Epithelial cell of esophagus (primary cell): ENCODE measurements at places on chromosomes 7 and 10.
A peak's percentile ranks its signal among the peaks of the same experiment; 100 is the strongest.

GRCh38 chr7:140989068-140989467 is 25.7 kb downstream of the MRPS33 start:
- no peak for DNase-seq

- no peak for DNase-seq
Measured at GRCh38 chr10:75483188-75483587, 51.8 kb downstream of the LRMDA start.

- no peak for DNase-seq
Measured at GRCh38 chr10:30133198-30133597, 73.8 kb upstream of the JCAD start.

DNA sequence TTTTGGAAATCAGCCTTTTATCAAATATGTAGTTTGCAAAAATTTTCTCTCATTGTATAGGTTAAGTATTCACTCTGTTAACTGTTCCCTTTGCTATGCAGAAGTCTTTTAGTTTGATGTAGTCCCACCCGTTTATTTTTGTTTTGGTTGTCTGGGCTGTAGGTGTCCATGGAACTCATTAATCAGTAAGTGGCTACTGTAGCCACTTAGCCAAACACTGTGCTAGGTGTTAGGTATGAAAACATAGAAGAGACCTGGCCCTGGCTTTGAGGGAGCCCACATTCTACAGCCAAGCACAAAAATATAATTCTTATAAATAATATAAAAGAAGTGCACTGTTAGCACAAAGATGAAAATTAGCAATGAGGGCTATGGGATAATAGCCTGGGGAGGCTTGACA is 133.5 kb downstream of the ETV1 start:
- no peak for DNase-seq

DNA sequence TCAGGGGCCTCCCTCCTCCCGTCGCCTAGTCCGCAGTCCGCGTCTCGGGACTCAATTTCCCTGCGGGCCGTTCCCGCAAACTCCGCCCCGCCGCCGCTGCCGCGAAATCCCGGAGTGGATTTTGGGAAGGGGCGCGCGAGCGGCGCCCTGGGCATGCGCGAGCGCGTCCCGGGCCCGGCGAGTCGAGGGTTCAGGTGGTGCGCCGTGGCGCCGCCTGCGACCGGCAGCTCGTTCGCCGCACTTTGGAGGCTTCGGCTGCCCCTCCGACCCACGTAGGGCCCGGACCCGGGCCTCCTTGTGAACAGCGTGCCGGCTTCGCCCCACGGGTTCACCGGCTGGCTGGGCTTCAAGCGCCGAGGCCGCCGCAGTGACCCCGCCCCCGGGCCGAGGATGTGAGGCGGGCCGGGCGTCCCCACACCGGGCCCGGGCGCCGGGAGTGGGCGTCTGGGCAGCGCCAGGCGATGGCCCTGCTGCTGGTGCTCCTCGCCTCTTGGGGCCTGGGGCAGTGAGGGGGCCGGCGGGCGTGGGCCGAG is at the start of gene PLEKHA8:
Gene PLEKHA8, plus strand, starts transcription at position 197 of the 533 bp plus-strand sequence. CDS start 351 bp downstream, outside the sequence.
- peak; percentile 91 for DNase-seq

- DNase-seq, result no peak
Measured at GRCh38 chr10:49385939-49386922, 9.7 kb downstream of the DRGX start.

GRCh38 chr7:57256637-57257375 is 124.6 kb upstream of the ZNF479 start:
- DNase-seq, result no peak

DNA sequence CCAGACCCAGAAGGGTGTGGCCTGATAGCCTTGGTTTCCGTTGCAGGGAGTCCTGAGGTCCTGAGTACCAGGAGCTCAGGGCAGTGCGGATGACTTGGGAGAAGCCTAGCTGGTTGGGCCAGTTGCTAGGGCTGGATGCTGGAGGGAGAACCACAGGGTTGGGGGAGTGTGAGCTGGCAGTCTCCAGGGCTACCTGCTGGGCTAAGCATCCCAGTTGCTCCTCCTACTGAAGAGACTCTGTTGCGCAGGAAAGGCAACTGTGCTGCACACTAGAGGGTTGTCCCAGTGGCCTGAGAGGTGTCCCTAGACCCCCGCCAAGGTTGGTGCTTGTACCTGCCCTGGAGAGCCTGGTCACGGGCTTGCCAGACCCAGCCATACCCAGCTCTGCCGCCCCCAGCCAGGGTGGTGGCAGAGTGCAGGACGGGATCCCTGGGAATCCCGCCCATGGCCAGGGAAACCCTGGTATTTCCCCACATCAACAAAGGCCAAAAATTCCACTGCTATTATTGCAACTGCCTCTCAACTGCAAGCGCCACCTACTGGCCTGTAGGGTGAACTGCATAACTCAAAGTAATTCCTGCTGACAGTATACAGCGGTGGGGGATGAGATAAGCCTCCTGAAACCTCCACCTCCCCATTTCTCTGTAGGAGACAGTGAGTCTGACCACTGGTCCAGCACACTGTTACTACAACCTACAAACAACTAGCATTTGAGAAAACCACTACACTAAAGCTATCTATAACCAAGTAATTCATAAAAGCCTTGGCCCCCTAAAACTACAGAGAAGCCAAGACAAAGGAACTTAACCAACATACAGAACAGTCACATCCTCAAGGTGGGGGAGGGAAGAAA is 67.6 kb upstream of the DDC start:
- peak; percentile 63 for DNase-seq

DNA sequence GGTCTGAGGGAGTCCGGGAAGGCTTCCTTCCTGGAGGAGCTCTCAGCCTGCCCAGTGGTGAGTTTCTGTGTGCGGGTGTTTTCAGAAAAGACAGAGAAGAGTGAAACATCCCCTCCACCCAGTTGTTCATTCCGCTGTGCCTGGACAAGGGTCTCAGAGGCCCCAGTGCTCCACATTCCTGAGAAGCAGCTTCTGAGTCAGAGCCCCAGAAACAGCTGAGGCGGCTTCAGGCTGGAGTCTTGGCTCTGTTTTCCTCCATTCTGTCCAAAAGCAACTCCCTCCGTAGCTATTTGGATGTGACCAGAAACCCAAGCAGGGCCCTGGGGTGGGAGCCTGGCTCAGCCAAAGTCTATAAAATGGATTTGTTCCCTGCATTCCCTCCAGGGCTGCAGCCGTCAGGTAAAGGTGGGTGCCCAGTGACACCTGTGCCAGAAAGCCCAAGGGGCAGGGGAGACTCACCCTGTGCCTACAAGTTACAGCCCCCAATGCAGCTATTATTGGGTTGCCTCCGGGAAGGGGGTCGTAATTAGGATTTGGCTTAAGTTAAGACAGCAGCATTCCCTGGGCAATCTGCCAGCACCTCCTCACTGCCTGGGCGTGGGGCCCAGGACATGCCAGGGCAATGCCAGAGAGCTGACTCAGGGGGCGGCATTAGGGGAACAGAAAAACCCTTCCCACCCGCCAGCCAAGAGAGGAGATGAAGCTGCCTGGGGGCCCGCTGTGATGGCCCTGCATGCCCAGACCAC is 13.1 kb upstream of the CAMK2G start:
- DNase-seq, result peak; percentile 98

GRCh38 chr10:70490142-70490541 is 11.6 kb downstream of the PALD1 start:
- no peak for DNase-seq

DNA sequence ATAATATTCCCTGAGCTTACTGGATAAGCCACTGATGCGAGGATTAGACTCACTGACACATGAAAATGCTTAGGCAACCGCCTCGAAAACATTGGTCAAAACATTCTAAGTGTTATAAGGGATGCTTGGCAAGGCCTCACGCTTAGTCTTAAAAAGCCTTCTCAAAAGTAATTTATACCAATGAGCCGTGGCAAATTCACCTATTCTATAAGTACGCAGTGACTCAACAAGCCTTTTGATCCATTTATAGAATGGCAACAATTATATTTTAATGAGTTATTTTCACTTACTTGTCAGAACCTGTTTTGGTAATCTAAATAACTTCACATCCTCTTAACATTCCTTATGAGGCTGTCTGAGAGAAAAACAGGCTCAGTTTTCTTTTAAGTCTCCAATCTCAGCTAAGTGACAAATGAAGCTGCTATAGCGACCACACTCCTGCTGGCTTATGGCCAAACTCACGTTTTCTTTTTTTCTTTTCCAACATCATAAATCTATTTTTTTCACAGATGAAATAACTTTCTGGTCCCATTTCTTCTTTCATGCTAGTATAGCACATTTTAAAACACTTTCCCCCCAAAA is 121.2 kb upstream of the AFAP1L2 start:
- peak; percentile 80 for DNase-seq

GRCh38 chr10:97149079-97149531 is 36.7 kb downstream of the SLIT1 start:
- DNase-seq, result no peak

DNA sequence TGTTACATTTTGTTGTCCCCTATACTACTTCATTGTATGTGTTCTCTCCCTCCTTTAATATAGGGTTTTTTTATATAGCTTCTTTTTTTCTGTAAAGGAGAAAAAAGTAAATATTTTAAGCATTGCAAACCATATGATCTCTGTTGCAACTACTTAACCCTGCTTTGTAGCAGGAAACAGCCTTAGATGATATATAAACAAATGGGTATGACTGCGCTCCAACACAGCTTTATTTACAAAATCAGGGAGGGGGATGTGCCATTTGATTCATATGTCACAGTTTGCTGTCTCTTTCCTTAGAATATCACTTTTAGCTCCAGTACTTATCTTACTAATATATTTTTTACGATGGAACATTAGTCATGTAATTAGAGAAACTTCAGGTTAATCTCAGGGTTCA is 155.2 kb upstream of the GNAI1 start:
- DNase-seq, result no peak

GRCh38 chr7:154987571-154987970 is 15.4 kb downstream of the PAXIP1 start:
- no peak for DNase-seq

- no peak for DNase-seq
Measured at GRCh38 chr7:148847815-148848734, 36.0 kb downstream of the EZH2 start.

DNA sequence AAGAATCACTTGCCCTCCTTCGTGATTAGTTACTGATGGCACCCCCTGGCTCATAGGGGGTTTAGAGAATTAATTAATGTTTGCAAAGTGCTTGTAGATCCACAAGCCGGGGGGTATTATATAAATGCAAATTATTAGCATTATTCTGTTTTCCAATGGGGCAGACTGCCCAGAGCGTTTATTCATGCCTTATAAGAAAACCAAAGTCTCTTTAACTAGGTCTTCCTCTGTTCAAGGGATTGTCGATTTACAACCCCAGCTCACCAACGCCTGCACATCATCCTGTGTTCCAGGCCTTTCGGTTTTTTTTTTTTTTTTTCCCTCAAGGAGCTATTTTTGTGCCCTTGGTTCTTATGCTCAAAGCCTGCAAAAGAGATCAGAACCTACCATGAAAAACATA is 630.7 kb downstream of the PARD3 start:
- no peak for DNase-seq

GRCh38 chr10:104138131-104138530 is 16.2 kb downstream of the SFR1 start:
- DNase-seq, result no peak

GRCh38 chr7:23208316-23208715 is 26.5 kb downstream of the NUP42 start:
- no peak for DNase-seq

DNA sequence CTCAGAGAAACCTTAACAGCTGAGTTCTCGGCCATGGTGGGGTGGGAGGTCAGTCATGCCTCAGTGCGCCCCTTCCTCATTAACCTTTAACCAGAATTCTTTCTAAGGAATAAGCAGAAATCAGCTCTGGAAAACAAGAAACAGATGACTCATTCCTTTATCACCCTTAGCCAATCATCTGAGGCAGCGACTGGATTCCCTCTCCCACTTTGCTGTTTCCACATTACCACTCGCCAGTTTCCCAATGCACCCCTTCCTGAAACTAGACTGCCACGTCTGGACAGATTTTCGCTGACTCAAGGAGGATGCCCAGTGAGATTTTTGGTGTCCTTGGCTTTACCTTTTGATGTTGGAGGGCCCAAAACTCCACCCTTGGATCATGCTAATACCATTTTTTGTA is 223.8 kb downstream of the PLXDC2 start:
- peak; percentile 35 for DNase-seq

- DNase-seq, result no peak
Measured at GRCh38 chr10:113345826-113346624, 206.8 kb upstream of the HABP2 start.

DNA sequence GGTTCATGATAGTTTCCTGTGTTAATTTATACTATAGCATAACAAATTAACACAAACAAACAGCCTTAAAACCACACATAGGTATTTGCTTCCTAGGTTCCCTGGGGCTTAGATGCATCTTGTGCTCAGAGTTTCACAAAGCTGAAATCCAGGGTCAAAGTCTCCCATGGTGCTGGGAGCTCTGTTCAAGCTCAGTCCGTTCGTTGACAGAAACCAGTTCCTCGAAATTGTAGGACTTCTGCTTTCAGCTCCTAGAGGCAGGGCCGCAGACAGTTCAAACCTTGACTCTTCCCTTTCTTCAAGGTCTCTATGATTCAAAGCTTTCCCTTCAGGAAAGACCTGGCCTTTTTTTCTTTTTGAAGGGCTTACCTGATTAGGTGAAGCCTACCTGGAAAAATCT is 90.5 kb downstream of the VSTM2A start:
- DNase-seq, result no peak

- no peak for DNase-seq
Measured at GRCh38 chr10:72200883-72201282, 14.9 kb upstream of the ANAPC16 start.

DNA sequence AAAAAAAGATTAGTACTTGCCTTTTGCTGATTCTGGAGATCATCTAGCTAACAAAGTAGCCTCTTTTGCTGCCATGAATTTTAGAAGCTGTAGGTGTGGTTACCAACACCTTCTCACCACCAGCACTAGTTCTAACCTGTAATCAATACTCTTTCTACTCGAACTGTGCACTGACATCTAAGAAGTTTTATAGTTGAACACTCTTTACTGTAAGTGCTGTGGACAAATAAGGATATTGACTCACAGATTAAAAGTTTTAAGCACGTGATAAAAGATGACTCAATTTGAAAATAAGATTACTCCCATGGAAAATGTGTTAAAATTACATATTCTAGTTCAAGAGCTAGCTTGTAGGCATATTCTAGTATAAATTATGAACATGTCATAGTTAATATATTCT is 89.9 kb downstream of the REEP3 start:
- peak; percentile 38 for DNase-seq

- peak; percentile 27 for DNase-seq
Measured at GRCh38 chr7:73626814-73627213, 2.5 kb upstream of the MLXIPL start.

- no peak for DNase-seq
Measured at GRCh38 chr10:7846591-7846990, 28.3 kb downstream of the TAF3 start.

GRCh38 chr10:110724116-110724921 is 80.2 kb downstream of the RBM20 start:
- DNase-seq, result no peak

- DNase-seq, result peak; percentile 95
Measured at GRCh38 chr10:104424719-104425118, 71.1 kb downstream of the CFAP58 start.

- no peak for DNase-seq
Measured at GRCh38 chr10:14429043-14429700, 98.4 kb upstream of the FRMD4A start.
